AG09309 (cell line): ENCODE measurements at places on chromosomes 5 and 9.

DNA sequence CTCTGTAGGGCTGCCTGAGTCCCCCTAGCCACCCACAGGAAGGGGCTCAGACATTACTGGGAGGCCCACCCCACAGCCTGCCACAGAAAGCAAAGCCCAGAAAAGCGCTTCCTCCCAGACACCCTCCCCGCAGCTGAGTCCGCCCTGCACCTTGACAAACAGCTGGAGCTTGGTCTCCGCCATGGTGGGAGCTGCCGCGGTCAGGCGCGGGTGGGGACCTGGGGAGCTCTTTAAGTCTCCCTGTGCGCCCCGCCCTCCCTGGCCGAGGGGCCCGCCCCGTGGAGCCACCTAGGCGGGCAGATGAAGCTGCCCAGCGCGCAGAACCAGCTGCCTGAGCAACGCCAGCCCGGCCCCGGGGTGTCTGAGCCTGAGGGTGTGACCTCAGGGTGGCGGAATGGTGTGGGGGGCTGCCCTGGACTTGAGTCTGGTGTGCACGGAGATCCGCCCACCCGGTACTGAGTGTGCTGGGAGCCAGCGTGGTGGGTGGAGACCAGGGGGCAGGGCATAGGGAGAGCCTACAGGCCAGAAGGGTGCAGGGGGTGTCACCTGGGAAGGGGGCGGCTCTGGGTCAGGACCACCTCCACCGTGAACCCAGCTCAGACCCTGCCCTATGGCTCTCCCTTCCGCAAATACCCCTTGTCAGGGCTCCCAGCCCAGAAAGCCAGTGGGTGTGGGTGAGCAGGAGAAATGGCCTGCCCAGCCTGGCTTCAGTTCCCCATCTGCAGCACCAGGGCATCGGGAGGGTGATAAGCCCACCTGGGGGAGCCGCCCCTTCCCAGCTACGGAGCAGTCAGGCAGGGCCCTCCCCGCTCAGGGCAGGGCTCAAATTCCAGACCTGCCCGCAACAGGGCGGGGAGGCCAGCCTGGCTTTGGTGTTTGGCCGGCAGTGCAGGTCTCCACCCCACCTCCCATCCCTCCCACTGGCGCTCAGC, at the start of gene CLIC3:
TSS of gene CLIC3 (minus strand) at position 208 of the 932 bp plus-strand sequence. CDS start at position 183, 25 bp downstream.
- DNase-seq = no peak

DNA sequence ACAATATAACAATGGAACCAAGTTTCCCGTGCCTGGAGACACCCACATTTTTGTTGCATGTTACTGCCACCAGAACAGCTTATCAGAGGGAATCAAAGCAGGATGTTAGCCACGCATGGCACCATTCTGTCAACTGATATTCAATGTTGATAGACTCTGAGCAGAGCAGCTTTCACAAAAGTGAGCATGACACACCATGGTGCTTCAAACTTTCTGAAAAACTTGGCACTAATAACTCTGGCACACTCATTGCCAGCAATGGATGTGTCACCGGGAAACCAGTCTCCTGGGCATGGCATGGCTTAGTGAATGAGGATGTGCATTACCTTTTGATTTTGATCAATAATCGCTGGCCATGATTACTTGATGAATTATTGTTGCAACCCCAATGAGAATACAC, 19.7 kb downstream of the NIPSNAP3B start:
- DNase-seq = no peak

- no peak for DNase-seq
Observed at GRCh38 chr5:130316971-130317680, 412.9 kb downstream of the CHSY3 start.

GRCh38 chr9:26033336-26033735, 355.1 kb upstream of the TUSC1 start:
- peak; percentile 20 for DNase-seq

DNA sequence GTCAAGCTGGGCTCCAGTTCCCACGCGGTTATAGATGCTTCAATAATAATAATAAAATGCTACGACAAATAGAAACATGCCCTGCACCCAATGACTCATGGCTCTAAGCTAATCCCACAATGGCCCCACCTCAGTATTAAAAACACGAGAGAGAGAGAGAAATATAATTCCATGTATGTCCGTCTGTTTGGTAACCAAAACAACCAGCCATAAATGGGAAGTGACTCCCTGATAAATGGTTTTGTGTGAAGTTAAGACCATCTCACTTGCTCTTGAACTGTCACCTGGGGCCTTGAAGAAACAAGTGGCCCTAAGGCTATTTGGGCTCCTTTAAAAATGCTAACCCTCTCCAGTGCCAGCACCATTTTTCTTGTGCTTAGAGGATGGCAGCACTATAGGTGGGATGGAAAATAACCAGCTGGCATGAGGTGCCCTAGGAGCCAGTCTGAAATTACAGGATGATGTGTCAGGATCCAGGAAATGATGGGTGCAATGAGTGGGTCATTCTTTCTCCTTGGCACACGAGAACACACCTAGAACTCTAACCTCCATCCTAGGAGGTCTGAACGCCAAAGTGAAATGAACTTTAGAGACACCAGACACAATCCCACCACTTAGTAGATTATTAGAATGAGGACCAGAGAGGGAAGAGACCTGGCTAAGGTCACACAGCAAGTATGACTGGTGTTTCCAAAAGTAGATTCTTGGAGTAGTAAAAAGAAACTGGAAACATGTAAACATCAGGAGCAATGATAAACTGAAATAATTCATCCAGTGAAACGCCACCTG, 35.7 kb upstream of the ADRB2 start:
- no peak for DNase-seq

DNA sequence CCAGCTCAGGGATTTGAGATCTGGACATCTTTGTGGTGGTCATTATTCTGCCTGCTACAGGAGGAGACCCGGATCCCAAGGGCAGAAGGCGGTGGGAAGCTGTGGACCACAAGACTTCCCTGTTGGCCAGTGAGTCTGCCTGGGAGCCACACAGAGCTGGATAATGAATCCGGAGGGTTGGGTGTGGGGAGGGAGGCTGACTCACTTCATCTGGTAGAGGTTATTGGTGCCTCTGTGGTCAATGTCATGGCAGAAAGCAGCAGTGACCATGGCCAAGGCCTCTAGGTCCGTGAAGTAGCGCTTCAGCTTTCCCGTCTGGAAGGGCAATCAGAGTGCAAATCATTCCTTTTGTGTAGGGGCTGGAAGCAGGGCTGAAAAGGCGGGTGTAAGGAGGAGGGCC, 58.5 kb downstream of the PDE6A start:
- no peak for DNase-seq

DNA sequence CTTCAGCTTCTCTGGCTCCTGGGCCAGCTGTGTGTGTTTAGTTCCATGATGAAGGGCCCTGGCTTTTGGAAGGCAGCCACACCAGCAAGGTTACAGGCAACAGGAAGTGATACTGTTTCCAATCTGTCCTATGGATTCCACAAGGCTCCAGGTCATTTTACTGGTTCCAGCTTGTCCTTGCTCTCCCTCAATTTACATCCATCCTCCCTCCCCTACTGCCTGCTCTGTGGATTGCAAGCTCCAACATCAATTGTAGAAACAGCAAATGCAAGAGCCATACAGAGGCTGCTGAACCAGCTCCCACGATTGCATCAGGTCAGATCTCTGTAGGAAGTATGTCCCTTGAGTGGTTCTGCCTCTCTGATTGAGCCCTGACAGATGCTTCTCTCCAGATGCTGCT, 409.8 kb downstream of the NTRK2 start:
- no peak for DNase-seq

DNA sequence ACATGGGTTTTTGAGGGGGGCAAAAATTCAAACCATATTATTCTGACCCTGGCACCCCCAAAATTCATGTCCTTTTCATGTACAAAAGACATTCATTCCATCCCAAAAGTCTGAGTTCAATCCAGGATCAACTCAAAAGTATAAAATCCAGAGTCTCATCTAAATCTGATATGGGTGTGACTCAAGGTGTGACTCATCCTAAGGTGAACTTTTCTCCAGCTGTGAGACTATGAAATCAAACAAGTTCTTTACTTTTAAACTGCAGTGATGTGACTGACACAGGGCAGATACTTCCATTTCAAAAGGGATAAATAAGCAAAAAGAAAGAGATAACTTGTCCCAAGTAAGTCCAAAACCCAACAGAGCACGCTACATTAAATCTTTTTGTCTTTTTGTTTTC, 20.6 kb upstream of the CYLC2 start:
- DNase-seq = no peak

DNA sequence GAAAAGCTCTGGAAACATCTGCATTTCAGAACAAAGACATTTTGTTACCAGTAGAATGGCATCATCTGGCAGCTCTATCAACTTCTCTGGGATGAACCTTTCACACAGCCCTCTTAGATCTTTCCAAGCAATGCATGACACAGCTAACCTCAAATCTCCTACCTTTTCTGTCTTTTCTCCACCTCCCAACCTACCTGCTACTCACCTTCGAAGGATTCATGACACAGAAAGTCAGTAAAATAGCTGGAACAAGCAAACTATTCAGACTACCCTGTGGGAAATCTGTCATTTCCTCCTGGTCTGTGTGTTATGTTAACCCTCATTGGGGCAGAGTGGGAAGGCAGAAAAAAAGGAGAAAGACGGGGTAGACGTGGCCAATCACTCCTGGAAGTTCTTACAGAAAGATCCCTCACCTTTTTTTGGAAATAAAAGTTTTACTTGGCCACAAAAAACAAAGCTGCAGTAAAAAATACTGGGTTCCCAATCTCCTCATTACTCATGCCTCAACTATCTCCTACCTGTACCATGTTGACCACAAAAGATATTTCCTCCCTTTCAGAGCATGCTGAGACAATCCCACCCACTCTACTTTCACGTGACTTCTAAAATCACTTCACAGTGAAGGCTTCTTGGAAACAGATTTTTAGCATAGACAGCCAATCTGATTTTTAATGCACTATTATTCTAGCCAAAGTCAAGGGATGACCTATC, 362.1 kb upstream of the RFX3 start:
- no peak for DNase-seq

DNA sequence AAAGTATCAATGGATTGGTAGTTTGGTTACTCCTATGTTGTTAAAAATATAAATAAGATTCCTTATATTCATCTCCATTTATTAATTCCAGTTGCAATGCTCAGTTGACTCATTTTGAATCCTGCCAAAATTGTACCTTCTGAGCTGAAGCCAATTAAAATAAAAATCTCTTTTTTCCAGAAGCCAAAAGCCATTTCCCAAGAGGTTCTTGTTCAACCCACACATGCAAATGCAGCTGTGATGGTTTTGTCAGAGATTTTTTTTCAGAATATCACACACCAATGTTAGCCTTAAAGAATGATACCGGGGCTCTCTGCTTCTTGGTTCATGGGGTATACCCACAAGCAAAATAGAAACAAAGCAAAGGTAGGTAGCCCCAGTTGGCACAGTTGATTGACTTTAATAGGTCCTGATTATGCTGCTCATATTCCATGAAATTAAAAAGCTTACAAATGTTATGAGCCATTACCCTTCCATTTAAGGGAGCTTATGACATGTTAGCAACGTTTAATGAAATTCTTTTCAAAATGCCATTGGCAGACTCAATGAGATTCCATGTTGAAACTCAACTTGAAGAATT, 208.0 kb downstream of the SGCD start:
- peak; percentile 28 for DNase-seq

DNA sequence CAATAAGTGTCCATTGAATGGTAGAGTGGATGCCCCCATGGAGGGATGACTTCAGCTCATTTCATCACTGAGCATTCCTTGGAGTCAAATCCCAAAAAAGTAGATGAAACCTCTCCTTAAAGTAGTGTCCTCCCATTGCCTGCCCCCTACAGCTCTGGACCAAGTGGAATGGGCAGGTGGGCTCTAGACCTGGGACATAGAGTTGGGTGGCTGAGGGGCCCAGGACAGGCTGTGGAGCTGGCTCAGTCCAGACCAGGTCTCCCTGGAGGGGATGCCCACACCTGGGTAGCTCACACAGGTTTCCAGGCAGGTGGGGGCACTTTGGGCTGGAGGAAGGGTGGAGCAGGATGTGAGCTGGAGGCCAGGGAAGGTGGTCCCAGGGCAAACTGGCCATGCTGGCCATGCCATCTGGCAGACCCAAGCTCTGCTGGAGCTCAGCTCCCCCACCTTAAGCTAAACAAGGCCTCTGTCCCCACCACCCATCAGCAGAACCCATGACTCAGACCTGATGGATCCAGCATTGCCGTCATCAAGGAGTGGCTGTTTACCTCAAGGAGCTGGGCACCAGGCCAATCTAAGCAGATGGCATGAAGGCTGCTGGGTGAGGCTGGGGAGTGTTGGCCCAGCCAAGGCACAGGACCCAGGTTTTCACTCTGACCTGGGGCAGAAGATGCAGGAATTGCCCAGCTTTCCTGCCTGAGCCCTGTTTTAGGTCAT, 6.2 kb upstream of the SPINK4 start:
- peak; percentile 75 for DNase-seq

DNA sequence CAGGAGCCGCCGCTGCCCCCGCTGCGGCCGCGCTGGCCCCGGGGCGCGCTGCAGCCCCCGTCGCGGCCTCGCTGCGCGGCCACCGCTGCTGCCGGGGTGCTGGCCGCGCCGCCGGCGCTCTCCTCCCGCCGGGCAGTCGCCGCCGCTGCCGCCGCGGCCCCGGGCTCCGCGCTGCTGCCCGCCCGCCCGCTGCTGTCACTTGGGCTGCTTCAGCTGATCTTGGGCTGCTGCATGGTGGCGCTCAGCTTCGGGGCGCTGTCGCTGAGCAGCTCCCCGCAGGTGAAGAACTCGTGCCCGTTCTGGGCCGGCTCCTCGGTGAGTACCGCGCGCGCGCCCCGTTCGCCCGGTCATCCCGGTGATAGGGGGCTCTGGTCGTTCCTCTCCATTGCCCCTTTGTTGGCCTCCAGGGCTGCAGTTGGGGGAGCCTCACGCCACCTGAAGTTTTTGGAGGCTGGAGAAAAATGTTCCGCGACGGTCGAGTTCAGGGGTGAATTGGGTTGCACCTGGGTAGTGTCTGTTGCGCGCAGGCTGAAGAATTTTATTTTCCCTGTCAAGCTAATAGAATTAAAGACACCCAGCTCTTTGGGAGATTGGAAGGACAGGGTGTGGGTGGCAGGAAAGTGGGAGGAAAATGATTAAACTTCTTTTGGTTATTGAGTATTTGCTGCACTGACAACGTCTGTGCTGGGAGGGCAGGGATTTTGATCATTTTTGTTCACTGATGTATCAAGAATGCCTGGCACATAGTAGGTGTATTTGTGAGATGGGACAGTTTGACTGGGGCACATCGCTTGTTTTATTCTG, 596 bp downstream of the ENTREP1 start:
- no peak for DNase-seq

DNA sequence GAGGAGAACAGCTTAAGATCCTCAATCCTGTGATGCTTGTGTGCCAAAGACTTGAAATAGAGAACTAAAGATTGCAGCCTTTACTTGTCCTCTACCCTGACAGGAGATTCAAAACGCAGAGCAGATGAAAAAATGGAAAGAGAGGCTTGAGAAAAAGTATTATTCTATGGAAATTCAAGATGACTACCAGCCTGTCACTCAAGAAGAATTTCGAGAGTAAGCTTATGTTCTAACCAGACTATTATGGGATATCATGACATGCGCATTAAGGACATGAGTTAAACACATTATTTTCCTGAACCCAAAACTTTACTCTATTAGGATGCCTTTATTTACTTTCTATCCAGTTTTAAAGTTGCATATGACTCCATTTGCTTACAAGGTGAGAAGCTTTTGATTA, 46.4 kb downstream of the PKD2L2 start:
- DNase-seq = no peak

GRCh38 chr5:54895816-54896341, 89.5 kb downstream of the ESM1 start:
- peak; percentile 25 for DNase-seq

GRCh38 chr5:102625468-102625867, 126.7 kb upstream of the SLCO6A1 start:
- DNase-seq = no peak
